Fibroblast of skin of right quadriceps (primary cell): ENCODE measurements at places on chromosomes 6 and 20.

GRCh38 chr20:58618351-58619076 lies 32.6 kb upstream of the STX16 start:
- DNase-seq, result peak; percentile 70

GRCh38 chr6:135651964-135652755 lies 154.6 kb upstream of the AHI1 start:
- DNase-seq, result no peak

DNA sequence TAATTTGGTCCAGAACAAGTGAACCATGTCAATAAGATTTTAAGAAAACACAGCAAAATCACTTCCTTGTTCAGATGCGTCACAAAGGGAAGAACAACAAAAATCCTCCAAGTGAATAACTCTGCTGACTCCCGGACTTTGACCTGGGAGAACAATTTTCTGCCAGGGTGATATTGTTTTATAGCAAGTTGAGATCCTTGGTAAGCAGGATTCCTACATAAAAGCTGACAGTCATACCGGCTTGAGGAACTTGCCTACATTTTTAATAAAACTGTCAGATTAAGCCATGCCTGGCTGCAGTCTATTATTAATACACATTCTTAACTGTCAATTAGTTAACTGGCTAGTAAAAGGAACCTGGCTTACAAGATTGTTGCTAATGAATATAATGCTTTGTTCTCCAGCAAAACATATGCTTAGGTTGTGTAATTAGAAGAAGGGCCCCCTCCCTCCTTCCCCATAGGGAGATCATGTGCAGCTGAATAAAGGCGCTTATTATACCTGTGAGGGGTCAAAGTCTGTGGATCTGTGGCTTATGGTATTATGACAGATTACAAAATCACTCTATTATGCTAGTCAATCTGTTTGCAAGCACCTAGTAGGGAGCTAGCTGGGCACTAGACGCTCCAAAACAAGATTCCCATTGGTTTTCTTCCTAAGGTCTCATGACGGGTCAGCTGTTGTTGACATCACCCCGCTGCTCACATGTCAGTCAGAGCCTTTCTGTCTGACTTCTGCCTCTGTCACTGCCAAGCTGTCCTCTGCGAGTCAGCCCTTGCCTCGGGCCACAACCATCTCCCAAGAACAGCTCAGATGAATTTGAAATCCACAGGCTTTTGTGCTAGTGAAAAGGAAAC lies 44.6 kb upstream of the SEC63 start:
- no peak for DNase-seq

DNA sequence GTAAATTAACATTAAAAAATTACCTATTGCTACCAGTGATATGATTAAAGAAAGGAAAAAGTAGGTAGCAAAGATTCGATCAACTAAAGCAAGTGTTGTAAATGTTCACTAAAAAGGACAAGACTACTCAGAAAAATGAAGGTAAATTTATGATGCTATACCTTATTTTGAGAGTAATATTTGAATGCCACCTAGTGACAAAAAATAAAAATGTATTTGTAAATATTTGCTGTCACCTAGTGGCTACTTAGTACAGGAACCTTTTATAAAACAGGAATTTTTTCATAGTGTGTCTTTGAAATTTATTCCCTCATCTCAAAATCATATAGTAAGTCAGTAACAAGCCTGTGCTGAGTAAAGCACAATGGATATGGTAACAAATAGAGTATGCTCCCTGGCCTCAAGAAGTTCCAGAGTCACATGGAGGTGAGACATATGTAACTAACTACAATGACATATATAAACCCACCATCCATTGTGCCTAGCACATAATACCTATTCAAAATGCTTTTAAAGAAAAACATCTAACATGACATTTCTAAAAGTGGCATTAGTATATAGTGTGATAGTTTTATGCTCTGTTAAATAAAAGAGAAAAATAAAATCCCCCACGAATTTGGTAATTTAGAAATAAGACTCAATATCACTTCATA lies 193.1 kb upstream of the SIM1 start:
- peak; percentile 37 for DNase-seq

DNA sequence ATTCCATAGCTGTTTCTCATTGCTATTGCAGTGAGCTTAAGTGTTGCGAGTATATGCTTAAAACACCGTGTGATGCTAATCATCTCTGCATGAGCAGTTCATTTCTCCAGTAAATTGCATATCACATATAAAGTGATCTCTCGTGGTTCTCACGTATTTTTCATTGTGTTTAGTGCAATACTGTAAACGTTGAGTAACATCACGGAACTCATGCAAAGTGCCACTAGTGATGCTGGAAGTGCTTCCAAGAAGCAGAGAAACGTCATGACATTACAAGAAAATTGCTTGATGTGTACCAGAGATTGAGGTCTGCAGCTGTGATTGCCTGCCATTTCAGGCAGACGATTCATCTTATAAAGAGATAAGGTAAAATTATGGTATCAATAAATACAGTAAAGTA lies 830.4 kb downstream of the GRIK2 start:
- no peak for DNase-seq

GRCh38 chr20:57442158-57442887 lies 51.1 kb downstream of the RBM38 start:
- no peak for DNase-seq

- DNase-seq, result no peak
Observed at GRCh38 chr6:5335020-5335419, 73.7 kb downstream of the FARS2 start.

DNA sequence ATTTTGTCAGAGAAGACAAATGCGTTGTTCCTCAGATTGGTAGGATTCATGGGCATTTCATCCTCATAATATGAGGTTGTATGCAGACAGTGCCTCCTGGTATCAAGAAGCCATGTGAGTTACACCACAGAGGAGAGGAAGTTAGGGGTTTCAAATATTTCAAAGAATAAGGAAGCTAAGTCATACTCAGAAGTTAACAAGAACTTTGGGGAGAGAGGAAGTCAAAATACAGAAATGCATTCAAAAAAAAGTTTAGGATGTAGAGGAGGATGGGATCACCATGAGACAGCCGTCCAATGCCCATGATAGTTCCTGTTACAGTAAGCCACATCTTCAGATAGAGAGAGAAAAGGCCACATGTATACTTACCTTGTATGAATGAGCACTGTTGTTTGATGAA lies 22.3 kb downstream of the HLA-DOB start:
- no peak for DNase-seq

- no peak for DNase-seq
Observed at GRCh38 chr20:31568773-31569162, 36.3 kb upstream of the ID1 start.

DNA sequence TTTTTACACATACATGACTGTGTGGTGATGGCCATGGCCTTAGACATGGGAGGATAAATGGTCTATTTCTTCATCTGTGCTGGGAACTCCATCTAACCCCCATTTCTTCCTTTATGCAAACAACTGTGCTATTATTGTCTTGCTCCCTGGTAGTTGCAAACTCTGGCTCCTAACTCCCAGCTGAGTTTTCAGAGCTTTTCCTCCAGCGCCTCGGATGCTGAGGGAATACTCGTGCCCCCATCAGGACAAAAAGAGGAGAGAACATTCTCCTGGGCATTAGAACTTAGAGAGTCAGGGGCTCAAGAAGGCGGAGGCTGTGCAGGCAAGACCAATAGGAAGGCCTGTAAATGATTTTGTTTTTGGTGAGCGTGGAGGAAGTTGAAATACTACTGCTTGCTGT lies 2.1 kb downstream of the DAAM2 start:
- DNase-seq, result no peak

DNA sequence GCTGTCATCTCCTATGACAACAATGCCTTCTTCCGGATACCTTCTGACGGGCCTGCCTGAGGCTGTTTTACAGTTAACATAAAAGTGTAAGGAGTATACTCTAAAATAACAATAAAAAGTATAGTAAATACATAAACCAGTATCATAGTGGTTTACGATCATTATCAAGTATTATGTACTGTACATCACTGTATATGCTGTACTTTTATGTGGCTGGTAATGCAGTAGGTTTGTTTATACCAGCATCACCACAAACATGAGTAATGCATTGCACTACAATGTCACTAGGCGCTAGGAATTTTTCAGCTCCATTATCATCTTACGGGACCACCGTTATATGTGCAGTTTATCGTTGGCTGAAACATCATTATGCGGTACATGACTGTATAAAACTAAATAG lies 76.5 kb downstream of the VEGFA start:
- DNase-seq, result peak; percentile 67

- DNase-seq, result no peak
Observed at GRCh38 chr20:20939006-20939405, 167.2 kb downstream of the LINC00237 start.

DNA sequence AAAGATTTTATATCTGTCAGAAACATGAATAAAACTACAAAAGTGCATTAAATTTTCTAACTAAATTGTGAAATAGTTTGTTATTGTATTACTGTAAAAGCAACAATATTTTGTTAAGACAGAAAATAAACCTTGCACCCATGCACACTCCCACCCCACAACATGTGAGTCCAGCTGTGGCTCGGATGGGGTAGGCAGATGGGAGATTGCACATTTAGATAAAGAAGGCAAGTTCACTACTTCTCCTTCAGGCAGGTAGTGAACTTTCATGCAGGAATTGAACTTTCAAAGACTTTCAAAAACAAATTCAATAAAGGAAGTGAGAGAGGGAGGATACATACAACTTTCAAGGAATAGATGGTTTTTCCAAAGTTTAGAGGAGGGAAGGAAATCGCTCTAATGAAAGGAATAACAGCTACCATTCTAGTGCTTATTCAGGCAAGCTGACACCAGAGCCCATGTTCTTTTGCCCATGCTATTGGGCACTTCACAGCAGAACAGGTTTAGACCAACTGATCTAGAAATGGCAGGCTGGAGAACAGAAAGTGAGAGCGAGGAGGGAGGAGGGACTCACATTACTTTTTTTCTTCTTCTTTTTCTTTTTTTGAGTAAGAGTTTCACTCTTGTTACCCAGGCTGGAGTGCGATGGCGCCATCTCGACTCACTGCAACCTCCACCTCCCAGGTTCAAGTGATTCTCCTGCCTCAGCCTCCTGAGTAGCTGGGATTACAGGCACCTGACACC lies 28.5 kb downstream of the SF3B5 start:
- DNase-seq, result no peak

- DNase-seq, result no peak
Observed at GRCh38 chr6:150118627-150119026, 24.2 kb upstream of the PPP1R14C start.

GRCh38 chr20:61352346-61353260 lies 100.5 kb downstream of the CDH4 start:
- DNase-seq, result no peak

DNA sequence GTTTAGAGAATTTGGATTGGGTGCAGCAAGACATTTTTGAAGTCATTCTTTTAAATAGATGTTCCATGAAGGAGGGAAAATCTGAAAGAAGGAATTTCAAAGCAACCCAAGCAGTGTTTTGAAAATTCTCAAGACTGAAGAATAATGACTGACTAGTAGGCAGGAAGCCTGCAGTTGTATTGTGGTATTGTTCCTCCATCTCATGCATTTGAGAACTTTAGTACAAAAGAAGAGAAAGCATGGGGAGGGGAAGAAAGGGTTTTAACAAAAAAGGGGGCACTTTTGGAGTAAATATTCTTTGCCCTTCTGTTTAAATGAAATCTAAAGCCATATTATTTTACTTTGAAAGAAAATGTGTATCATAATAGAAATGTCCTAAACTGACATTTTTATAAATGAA lies 6.6 kb downstream of the NCOA3 start:
- DNase-seq, result no peak

DNA sequence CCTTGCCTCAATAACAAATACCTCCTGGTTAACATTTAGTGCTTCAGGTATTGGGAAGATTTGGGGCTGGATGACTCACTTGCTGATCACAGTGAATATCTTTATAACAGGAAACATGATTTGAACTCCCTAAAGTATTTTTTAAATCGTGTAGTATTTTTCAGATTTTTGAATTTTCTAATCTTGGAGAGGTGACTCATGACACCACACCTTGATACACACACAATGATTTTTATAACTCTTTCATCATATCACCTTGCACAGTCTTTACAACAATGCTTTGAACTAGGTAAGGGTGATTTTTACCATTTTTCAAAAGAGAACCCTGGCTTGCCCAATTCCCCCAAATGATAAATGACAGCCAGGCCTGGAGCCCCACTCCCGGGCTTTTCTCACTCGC lies 273.5 kb downstream of the UST start:
- no peak for DNase-seq

- DNase-seq, result no peak
Observed at GRCh38 chr6:131744432-131745287, 33.8 kb upstream of the CTAGE9 start.

GRCh38 chr6:164195942-164196281 lies 781.4 kb downstream of the QKI start:
- no peak for DNase-seq

DNA sequence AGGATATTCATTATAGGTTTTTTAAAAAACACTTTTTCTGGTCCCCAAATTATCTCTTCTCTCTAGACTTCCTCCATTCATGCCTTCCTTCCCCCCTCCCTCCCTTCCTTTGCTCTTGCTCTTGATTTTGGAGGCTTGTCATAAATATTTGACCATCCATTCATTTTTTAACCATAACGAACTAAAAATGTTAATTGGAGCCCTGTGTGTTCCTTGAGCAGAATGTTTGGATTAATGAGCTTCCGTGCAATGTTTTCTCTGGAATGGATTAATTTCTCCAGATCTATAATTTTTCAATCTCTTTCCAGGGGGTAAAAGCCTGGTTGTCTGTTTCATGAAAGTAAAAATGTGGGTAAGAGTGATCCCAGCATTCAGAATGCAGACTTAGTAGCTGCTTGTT lies 155.5 kb downstream of the ESR1 start:
- DNase-seq, result no peak

GRCh38 chr6:36999061-36999750 lies 6.2 kb upstream of the FGD2 start:
- no peak for DNase-seq

GRCh38 chr6:11425431-11425871 lies 112.1 kb upstream of the TMEM170B start:
- no peak for DNase-seq
